ENCODE measurements at places on chromosomes 4 and X.
A peak's percentile ranks its signal among the peaks of the same experiment; 100 is the strongest.

DNA sequence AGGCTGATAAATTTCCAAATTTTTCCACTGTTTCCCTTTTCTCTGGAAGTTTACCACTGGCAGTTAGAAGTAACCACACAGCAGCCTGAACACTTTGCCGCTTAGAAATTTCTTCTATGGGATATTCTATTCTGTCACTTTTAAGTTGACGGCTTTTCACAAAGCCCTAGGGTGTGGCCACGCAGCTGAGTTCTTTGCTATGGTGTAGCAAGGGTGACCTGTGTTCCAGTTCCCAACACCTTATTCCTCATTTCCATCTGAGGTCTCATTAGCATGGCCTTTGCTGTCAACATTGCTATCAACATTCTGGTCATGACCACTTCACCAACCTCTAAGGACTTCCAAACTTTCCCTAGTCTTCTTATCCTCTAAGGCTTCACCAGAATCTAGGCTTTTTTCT lies 45.4 kb upstream of the NFKB1 start:
- no peak for DNase-seq

GRCh38 chr4:168853770-168854169 lies 156.3 kb downstream of the CBR4 start:
- DNase-seq, result no peak

DNA sequence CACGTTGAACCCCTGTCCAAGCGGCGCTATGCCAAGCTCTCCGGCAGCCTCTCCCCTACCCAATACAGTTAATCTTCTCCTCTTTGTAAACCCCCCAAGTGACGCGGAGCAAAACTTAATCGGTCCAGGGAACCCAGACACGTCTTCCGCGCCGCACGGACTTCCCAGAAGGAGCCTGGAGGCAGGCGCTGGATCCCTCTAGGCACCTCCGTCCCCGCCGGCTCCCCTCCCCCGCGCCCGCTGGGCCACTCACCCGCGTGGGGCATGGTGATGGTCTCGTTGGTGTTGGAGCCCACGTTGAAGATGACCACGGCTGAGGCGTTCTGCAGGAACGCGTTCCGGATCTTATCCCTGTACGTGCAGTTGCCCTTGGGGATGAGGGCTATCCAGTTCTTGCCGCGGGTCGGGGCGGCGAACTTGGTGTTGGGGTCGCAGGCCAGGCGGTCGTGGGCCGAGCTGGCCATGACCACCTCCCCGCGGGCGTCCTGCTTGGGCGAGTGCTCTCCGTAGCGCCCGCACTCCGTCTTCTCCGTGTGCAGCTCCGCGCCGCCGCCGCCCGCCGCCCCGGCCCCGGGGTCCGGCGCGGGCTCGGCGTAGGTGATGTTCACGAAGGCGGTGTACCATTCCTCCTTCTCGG lies 1.1 kb downstream of the RNF150 start:
- no peak for DNase-seq

DNA sequence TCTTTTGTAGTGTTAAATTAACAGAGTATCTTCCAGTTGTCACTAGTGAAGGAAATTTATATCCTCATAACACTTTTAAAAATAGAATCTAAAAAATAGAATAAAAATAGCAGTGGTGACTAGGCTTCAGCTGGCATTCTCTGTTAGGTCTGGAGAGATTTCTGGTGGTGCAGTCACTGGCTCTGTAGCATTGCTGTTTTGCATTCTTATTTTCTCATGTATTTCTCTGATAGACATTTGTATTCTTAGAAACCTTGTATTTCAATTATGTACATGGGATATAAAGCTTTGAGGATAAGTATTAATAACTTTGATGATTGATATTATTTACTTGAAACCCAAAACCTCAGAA lies 87.6 kb downstream of the TMEM131L start:
- DNase-seq, result no peak

DNA sequence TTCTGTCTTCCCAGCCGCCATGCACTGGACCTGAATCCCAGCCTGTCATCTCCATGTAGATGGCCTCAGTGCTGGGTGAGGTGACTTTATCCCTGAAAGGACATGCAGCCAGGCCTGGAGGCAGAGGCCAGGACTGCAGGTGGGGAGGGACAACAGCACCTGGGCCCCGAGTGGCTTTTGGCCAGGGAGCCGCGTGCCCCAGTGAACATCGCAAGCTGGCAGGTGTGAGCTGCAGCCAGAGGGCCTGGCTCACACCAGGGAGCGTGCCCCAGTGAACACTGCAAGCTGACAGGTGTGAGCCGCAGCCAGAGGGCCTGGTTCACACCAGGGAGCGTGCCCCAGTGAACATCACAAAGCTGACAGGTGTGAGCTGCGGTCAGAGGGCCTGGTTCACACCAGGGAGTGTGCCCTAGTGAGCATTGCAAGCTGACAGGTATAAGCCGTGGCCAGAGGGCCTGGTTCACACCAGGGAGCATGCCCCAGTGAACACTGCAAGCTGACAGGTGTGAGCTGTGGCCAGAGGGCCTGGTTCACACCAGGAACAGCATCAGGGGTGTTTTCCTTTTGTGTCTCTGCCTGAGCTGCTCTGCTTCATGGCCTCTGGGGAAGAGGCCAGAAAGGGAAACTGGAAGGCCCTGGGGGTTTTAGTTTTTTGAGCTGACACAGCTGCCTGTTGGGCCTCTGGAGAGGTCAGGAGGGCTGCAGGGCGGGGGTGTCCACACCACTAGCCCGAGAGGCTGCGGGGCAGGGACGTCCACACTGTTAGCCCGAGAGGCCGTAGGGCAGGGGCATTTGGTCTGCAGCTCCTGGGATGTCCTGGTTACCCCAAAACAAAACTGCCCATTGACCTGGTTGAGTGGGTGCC lies 22.7 kb upstream of the PSAPL1 start:
- DNase-seq, result no peak

DNA sequence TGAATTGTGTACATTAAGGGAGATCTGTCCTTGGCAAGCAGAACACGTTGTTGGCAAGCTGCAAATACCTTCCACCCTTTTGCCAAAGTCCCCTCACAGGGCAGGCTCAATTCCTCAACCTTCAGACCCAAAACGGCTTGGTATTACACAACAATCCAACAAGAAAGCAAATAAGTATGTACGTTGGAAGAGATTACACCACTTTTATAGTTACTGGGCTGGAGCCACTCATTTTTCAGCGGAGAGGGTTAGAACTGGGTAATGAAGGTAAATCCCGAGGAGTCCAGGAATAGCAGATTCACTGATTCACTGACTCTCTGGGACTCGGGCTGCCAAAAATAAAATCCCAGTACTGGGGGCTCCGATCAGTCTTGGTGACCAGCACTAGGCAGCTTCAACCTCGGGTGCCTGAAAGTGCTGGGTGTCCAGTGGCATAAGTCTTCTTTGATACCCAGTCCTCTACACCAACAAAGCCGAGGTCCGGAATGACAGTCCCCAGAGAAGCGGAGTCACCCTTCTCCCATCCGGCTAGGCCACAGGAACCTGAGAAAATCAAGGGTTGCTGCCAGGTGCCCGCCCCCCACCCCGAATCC lies 587 bp downstream of the TIMM8A start:
- no peak for DNase-seq

DNA sequence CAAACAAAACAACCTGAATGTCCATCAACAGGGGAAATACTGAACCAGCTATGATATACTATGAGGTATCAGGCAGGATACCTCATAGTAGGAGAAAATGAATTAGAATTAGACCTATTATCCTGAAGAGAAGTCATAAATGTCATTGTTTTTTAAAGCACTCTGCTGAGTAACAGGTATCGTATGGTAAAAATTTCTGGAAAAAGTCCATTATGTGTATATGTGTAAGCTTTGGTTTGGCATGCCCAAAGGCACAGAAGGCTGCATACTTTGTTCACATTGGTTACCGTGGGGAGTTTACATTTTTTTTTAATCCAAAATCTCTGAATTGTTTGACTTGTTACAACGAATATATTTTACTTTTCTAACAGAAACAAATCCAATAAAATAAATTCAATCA lies 70.5 kb downstream of the RPS3A start:
- no peak for DNase-seq

DNA sequence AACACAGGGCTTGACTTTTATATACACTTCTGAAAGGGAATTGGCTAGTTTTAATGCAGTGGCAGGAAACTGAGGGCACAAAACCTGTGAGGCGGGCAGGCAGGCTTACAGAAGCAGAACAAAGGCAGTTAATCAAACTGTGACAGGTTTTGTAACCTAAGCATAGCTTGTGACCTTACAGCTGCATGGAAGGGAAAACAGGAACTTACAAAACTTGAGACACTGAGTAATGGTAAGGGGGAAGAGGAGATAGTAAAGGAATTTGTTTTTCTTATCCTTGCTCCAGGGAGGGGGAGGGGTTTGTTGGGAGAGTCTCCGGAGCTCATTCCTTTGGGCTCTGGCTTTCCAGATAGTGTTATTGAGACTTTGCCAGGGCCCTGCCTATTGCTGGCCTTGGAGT lies 55.6 kb downstream of the SLITRK4 start:
- no peak for DNase-seq

DNA sequence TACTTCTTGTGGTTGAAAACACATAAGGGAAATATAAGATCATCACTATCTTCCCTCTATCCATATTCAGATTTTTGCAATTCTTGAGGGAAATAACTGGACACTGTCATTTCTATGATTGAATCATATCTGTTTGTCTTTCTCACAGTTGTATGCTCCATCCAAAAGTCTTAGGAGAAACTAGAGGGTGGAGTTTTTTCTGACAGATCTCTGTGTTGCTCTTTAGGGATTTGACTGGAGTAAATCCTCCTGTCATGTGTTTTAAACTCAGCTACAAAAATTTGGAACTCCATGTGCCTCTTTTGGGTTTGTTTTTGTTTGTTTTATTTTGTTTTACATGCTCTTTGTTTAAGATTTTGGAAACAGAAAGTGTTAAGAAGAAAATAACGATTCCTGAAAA lies 136.5 kb downstream of the SPATA18 start:
- DNase-seq, result no peak

- peak; percentile 74 for DNase-seq
Observed at GRCh38 chr4:173370130-173370476, 651 bp upstream of the SAP30 start.

GRCh38 chrX:74781507-74782034 lies 143.7 kb downstream of the NEXMIF start:
- no peak for DNase-seq

DNA sequence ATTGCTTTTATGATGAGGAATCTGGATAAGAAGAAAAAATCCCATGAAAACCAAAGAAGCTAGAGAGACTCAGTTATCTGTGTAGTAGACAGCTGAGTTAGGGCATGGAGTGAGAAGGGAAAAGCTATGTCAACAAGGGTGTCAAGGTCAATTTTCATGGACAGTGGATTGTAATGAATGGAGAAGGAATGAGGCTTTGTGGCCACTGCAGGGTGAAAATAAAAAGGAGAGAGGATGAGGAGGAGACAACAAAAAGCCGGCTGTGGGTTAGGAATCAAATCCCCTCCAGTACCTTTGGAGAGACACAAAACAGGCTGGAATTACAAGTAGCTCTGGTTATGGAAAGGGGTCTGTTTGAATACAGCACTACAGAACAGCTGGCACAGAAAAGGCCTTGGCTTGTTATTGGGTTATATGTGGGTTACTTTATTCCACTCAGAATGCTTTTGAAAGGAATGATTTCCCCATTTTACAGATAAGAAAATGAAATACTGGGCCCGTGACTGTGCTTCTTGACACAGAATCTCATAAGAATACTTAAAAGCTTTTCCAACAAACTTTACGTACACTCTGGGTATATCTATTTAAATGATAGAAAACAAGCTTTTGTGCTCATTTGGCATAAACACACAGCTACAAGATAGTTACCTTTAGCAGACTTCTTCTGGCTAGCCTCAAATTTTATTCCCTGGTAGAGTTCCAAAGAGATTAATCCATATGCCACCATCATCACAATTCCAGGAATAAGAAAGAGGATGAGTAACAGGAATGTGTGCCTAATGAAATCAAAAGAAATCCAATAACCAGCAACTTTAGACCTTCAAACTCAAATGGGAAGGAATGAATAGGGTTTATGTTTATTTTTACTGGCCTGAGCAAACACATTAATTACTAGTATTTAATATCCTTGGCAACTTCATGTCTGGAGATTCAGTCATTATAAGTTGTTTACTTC lies 7.5 kb downstream of the CCKAR start:
- no peak for DNase-seq

GRCh38 chrX:47864300-47864699 lies 27.6 kb downstream of the ZNF81 start:
- DNase-seq, result no peak

GRCh38 chr4:75630937-75631329 lies 605 bp upstream of the CDKL2 start:
- no peak for DNase-seq

DNA sequence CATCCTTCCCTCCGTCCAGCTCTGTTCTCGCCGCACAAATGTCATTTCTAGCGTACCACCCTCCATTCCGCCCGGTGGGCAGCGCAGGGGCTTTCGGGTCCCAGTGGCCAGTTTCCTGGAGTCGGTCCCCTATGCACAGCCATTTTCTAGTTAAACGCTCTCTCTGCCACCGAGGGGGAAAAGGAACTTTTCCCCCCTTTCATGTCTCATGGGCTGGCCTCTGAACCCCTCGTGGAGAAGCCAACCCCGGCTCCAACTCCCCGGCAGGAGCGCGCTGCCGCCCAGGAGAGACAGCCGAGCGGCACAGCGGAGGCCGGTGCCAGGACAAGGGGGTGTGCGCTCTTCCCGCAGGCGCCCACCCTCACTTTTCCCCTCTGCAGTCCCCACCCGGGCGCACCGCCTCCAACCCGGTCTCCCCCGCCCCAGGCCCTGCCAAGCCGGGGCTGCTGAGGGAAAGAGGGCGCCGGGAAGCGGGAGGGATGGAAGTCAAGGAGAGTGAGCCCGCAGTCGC lies 662 bp downstream of the APBB2 start:
- DNase-seq, result no peak

DNA sequence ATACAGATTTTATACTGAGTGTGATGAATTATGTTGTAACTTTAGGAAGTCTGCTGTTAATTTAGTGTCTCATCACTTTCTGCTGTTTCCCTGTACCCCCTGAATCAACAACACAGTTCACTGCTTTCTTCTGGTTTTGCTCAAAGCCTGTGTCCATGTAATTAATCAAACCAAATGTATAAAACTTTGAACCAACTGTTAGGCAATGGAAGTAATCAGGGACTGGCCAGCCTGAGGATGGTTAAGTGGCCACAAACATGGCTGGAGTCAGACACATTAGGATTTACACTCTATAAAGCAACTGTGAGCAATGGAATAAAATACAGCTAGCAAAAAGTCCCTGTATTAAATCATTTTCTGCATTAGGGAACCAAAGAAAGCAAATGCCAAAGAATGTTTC lies 42.6 kb downstream of the CXCL1 start:
- DNase-seq, result no peak

DNA sequence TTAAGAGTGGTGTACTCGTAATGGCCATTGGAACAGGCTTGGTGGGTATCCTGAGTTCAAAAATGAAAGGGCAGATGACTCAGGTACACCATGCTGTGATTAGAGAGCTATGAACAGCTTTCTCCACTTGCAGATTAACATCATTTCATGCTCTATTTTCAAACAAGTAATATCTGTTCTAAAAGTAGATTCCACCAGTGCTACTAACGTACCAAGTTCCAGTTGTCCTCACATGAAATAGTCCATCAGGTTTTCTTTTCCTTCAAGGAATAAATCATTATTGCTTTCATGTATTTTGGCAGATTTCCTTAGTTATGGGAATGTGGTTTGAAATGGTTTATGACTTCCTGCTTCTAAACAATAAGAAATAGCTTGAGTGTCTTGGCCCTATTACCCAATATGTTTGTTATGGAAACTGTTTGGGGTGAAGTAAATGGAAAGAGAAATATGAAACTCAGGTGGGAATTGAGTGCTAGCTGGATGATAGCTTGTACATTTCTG lies 49.9 kb downstream of the PCDH7 start:
- no peak for DNase-seq

GRCh38 chrX:153723351-153724251 lies 586 bp downstream of the BCAP31 start:
- peak; percentile 34 for DNase-seq

- DNase-seq, result no peak
Observed at GRCh38 chr4:7781993-7782392, 157.7 kb downstream of the AFAP1 start.

All from CD4-positive, alpha-beta T cell treated with Interleukin-4 for 1 hour (primary cell).